ENCODE measurements at places on chromosomes 1 and 21.

- no peak for DNase-seq
These were observed 133.3 kb downstream of the ACBD6 start for GRCh38 chr1:180369061-180369460.

DNA sequence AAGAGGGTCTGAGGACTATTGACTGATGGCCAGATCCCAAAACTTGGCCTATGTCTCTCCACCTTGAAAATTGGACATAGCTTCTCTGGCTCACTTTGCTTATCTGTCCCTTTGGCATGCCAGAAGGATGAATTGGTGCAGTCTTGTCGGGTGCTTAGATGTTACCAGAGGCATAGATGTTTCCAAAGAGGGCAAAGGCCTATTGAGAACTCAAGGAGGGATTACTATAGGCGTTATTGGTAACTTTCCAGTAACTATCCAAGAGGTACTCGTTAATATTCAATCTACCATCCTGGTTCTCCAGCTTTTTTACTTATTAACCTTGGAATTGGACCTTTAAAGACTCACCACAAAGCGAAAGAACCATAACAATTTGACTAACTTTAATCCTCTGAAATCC is 368.3 kb upstream of the ESRRG start:
- DNase-seq: no peak

DNA sequence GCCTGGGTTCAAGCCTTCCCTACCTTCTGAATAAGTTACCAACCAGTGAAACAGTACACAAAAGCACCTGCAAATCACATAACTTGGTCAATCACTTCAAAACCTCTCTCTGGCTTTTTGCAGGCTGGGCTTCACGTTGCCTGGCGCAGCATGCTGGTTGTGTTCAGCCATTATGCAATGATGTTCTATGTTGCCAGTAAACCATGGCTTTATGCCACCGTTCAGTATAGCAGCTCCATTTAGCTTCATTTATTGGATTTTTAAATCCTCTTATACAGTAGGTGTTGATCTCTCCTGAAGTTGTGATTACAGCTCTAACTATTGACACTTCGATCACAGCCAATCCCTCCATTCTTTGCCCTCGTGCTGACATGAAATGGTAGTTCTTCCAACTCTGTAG is 233.6 kb upstream of the PTBP2 start:
- DNase-seq: no peak

GRCh38 chr1:117641536-117641935 is 35.7 kb downstream of the TENT5C start:
- DNase-seq: no peak

DNA sequence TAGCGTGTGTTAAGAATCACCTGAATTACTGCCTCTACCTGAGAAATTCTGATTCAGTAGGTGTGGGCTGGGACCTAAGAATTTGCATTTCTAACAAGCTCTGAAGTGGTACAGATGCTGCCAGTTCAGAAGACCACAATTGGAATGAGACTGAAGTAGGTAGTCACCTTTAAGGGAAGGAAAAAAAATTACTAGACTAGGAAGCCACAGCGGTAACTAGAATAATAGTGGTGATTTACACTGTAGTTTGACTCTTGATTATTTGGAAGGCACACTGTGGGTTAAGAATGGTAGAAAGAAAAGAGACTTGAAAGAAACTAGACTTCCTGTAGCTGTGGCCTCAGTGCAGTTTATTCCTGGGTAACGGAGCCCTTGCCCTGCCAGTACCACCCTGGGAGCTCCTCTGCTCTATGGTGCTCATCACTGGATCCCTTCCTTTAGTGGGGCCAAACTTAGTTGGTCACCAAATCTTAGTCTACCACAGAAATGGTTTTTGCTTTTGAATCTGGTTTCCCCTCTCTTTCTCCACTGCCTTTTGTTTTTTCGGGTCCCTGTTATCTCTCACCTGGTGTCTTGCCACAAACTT is 43.6 kb downstream of the ARID1A start:
- DNase-seq: no peak

- DNase-seq: no peak
These were observed 437.1 kb downstream of the PTBP2 start for GRCh38 chr1:97158691-97159096.

DNA sequence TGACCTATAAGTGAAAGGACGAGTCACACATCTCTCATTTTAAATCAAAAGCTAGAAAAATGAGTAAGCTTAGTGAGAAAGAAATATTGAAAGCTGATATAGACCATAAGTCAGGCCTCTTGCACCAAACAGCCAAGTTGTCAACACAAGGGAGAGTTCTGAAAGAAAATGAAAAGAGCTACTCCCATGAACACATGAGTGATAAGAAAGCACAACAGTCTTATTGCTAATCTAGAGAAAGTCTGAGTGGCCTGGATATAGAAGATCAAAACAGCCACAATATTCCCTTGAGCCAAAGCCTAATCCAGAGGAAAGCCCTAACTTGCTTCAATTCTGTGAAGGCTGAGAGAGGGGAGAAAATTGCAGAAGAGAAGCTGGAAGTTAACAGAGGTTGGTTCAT is 175.0 kb downstream of the SMYD3 start:
- no peak for DNase-seq

DNA sequence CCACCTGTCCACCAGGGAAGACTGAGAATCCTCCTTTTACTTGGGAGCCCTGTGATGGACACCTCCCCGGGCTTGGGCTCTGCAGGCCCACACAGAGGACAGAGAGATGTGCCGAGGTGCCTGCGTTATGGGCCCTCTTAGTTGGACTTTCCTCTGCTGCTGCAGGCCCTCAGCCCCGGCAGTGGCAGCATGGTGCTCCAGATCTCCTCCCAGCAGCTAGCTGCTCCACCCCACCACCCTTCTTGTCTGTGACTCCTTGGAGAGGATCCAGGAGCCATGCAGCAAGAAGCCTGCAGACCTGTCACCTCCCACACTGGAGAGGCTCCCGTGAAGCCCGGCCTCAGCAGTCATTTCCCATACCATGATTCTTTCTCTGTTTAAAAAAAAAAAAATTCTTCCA is 27.4 kb downstream of the PHGDH start:
- DNase-seq: no peak

DNA sequence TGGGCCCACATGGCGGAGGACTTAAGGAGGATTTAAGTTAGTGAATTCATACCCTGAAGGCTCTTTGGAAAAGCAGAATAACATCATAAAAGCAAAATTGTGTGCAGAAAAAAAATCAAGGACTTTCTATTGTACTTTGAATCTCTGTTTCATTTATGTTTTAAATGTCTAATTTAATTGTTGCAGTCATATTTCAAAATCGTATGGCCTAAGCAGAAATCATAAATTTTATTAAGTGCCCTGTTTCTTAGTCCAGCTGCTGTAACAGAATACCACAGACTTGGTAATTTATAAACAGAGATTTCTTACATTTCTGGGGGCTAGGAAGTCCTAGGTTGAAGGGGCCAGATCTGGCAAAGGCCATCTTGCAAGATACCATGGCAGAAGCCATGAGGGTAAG is 555.6 kb downstream of the LTN1 start:
- no peak for DNase-seq

- no peak for DNase-seq
These were observed 12.5 kb downstream of the ESRRG start for GRCh38 chr1:216710598-216711333.

- DNase-seq: no peak
These were observed 7.5 kb upstream of the PTPN7 start for GRCh38 chr1:202167708-202168415.

DNA sequence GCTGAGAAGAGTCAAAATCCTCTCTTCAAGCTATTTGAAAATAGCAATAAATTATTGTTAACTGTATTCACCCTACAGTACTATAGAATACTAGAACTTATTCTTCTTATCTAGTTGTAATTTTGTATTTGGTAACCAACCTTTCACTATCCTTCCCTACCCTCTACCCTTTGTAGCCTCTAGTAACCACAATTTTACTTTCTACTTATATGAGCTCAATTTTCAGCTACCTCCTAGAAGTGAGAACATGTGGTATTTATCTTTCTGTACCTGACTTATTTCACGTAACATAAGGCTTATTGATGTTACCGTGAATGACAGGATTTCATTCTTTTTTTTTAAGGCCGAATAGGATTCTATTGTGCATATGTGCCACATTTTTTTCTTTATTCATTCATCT is 30.0 kb downstream of the ZC3H11B start:
- DNase-seq: no peak

DNA sequence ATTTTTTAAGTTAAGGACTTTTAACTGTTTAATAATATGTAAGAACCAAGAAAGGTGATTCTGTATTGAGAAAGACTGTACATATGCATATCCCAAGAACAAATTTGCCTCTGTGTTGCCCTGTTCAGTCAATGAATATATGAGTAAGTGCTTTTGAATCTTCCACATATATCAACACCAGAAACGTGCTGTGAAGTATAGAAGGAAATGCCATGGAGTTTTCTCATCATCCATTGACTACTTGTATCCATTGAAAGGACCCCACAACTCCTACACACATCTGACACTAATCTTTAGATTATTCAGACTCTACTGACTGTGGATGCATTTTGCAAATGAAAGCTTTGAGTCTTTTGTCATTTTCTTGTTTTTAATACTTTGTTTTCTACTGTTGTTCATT is 366.9 kb downstream of the S1PR1 start:
- DNase-seq: no peak

- no peak for DNase-seq
These were observed 27.2 kb upstream of the SLC26A9 start for GRCh38 chr1:205970486-205970885.

DNA sequence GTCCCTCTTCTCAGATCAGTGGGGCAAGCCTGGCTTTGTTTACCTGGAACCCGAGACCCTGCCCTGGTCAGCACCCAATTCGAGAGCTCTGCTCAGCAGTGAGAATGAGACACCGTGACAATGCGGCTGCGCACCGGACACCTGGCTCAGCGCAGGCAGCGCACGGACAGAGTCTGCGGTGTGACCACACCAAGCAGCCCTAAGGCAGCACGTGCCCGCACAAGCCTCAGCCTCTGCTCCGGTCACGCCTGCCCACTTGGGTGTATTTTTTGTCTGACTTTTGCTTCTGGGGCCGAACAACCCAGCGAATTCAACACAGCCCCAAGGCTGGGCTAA is 4.7 kb downstream of the KRTAP10-8 start:
- no peak for DNase-seq

- DNase-seq: no peak
These were observed 11.5 kb upstream of the C1orf105 start for GRCh38 chr1:172408958-172409357.

- no peak for DNase-seq
These were observed 2.5 kb upstream of the TRIM11 start for GRCh38 chr1:228408869-228409805.

DNA sequence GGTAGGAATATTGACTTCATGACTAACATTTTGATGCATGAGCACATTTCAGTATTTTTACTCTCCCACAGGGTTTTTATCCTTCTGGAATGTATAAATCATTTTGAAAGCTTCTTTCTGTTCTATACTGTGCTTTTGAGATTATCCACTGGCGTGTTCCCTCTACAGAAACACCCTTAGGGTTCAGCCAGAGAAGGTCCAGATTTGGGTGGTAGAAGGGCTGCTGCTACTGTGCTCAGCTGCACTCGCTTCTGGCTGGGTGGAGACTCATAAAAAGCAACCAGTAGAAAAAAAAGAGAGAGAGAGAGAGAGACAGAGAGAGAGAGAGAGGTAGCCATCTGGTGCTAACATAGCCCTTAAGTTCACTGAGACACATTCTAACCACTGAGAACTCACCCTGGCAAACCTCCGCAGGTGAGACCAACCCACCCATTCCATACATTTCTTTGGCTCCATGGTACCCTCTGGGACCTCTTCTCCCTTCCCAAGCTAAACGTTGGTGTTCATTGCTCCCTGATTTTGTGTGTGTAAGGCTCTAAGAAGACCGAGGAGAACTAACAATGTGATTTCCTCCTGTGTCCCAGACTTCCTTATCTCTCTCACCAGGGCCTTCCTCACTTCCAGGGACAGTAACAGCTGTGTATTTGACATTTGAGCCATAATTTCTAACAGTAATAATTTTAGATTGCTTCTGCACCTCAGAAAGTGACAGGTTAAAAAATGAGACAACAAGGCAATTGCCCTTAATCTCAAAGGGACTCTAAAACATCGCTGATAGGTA is 7.2 kb downstream of the APCS start:
- no peak for DNase-seq

- DNase-seq: no peak
These were observed 265.2 kb downstream of the BRINP3 start for GRCh38 chr1:190212450-190212849.

- no peak for DNase-seq
These were observed 31.0 kb upstream of the MED18 start for GRCh38 chr1:28297826-28298225.

GRCh38 chr1:185907246-185907645 is 173.1 kb downstream of the HMCN1 start:
- no peak for DNase-seq

DNA sequence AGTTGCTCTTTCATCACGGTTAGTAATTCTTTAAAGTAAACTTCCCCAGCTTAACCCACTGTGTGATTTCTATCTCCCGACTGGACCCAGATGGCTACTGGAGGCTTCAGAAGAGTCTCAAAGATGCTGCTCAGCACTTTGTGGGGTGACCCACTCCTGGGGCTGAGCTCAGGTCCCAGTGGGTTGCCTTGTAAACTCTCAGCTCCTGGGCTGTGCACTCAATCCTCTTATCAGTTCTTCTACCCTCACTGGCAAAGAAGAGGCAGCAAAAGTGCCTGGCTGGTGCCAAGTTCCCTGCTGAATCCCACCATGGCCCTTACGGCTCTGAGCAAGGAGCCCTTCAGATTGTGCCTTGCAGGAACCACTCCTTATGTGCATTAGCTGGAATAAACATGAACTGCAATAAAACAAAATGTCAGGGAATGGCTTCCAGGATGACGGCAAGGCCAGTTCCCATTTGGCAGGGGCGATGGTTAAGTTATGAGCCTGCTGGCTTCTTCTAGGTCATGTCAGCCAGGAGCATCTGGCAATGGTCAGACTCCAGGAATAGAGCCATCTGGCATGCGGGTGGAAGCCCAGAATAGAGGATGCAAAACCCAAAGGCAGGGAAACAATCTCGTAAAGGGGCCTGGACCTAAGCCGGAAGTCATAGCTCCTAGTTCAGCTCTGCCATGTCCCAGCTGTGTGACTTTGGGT is 6.8 kb downstream of the MYOC start:
- DNase-seq: no peak

GRCh38 chr1:109794319-109795132 is 30.8 kb upstream of the EPS8L3 start:
- no peak for DNase-seq

- DNase-seq: no peak
These were observed 3.3 kb upstream of the NT5C1A start for GRCh38 chr1:39675220-39675619.

DNA sequence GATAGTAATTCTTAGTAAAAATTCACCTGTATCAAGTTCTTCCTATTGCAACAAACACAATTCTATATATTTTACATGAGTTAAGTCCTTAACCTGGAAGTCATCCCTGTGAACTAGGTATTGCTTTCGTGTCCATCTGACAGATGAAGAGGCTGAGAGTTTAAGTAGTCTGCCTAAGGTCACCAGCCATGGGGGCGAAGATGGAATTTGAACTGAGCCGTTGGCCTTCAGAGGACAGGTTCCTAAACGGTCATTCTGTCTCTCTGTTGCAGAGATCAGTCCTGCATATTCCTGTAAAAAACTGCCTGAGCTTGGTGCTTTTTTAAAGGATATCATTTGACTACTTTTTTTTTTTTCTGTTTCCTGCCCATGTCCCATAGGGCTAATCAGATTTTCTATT is 10.2 kb upstream of the POFUT2 start:
- DNase-seq: no peak
